ENCODE measurements at places on chromosomes 3 and 15.

DNA sequence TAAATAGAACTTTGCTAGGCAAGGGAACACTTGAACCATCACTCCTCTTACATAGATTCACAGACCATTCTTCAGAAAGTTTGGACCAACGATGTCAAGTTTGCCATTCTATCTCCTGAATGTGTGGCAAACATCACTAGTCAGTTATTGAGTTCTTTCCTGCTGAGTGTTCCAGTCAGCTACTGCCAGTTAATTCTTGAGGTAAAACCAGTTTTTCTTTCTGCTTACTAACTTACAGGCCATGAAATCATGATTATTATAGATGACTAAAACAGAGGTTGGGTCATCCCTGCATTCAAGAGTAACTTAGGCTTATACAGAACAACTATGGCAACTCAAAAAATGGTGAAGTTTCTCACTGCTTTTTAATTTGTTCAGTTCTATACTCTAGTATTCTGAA, 88.2 kb downstream of the AP4E1 start:
- DNase-seq, result peak; percentile 20

- DNase-seq, result no peak
These were observed 233.3 kb downstream of the NLGN1 start for GRCh38 chr3:173630849-173631248.

DNA sequence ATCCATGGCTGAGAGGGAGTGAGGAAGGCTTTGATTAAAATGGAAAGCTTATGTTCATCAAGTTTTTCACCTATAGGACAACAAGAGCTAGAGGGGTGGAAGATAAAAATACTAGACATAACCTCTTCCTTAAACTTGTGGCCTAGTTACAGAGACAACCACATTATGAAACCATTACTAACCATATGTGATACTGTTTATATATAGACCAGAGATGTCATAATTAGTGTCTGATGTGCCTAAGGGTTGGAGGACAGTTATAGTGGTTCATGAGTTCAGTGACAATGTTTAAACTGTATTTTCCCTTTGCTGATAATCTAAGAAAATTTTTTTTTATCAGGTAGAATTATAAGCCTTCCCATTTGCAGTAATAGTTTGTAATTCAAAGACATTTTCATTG, 23.7 kb downstream of the PHLDB2 start:
- DNase-seq, result no peak

GRCh38 chr3:191301017-191301416, 28.2 kb upstream of the CCDC50 start:
- no peak for DNase-seq

- no peak for DNase-seq
These were observed 302.8 kb downstream of the NLGN1 start for GRCh38 chr3:173700336-173700735.

DNA sequence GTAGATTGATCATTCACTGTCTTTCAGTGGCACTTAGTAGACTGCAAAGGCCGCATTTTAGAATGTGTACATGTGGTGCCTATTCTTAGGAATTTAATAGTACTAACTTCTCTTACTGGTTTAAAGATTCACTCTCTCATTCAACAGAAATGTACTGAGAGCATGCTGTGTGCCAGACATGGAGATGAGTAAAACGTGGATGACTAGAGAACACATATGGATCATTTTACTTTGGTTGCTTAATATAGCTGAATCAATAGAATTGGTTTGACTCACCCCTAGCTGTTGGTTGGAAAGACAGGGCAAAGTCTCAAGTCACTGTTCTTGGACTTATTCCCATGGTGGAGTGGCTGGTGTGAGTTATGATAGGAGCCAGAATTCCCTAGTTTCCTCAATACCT, 109.1 kb upstream of the TNFAIP8L3 start:
- DNase-seq, result peak; percentile 77

GRCh38 chr3:27025718-27026117, 343.5 kb downstream of the NEK10 start:
- no peak for DNase-seq

GRCh38 chr3:12479919-12480427, 4.3 kb upstream of the TSEN2 start:
- peak; percentile 52 for DNase-seq

DNA sequence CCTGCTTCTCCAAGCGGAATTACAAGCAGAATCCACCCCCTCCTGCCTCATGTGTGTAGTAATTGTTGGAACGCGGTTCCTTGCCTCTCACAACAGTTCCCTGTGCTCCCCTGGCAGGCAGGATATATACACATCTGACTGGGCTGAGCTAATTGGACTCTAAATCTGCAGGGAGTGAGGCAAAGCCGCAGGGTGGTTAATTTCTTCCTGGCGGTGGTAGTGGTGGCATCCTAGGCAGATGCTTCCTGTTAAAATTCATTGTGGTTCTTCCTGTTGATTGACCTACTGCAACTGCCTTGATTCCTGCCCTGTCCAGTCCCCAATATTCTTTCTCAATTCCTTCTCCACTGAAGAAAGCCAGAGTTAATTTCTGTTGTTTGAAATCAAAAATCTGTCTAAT, 202.9 kb upstream of the PROK2 start:
- DNase-seq, result peak; percentile 55

DNA sequence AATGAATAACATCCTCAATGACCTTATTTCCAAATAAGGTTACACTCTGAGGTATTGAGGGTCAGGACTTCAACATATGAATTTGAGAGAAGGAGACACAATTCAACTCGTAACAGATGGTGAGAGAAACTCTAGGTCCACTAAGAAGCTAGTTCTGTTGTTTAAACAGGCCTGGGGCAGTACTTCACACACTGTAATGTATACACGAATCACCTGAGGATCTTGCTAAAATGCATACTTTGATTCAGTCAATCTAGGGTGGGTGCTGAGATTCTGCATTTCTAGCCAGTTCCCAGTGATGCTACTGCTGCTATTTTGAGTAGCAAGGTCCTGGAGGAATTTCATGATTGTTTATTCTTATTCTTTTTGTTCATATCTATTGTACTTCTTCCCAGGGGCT, 186.8 kb downstream of the SATB1 start:
- DNase-seq, result no peak

- no peak for DNase-seq
These were observed 52.9 kb downstream of the PPCDC start for GRCh38 chr15:75076277-75076676.

- DNase-seq, result no peak
These were observed 3.4 kb downstream of the FGD5 start for GRCh38 chr3:14822134-14822533.

- no peak for DNase-seq
These were observed 948.2 kb upstream of the CFAP20DC start for GRCh38 chr3:59998058-59998457.

DNA sequence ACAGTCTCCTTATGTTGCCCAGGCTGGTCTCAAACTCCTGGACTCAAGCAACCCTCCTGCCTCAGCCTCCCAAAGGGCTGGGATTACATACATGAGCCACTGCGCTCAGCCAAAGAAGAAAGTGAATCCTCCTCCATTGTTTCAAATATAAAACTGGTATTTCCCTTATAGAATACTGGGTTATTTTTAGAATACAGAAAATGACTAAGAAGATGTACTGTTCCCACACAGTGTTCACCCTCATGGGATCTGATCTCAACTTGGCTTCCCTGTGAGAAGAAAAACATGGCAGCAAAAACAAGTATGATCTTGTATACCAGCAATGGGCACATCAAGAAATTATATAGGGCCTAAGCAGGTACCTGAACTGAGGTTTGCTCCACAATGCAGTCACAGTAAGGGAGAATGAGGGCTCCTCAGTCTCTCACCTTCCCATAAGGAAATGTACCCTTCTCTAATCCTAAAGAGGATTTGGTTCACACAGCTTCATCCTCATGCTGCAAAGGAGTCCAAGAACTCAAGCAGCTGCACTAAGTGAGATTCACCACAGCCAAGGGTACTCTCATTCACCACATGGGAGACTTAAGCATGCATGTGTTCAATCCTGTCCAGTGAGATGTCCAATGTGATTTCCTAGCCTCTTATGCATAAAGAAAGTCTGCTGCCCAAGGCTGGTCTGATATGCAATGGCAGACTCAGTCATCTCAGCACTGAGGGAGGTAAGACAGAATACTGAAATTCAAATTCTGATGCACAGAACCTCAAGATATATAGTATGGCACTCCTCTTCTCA, 25.8 kb downstream of the USP4 start:
- peak; percentile 72 for DNase-seq

DNA sequence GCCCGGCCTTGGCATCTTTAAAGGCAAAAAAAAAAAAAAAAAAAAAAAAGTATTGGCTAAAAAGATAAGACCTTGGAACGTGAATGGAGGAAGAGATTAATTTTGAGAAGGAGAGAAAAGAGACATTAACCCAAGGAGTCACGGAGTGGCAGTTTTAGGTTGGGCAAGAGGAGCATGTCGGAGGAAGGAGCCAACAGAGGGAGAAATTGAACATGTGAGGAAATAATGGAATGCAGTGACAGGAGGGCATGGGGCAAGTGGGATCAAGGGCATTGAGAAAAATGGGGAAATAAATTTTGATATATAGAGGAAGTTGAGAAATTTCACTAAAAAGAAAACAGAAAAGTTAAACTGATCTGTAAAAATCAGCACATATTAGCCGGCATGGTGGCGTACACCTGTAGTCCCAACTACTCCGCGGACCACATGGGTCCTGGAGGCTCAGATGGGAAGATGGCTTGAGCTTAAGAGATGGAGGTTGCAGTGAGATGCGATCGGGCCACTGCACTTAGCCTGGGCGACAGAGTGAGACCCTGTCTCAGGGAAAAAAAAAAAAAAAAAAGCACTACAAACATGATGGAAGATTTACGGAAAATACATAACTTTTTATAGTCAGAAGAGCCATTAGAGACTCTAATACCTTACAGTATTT, 1.2 kb downstream of the HAUS2 start:
- no peak for DNase-seq

DNA sequence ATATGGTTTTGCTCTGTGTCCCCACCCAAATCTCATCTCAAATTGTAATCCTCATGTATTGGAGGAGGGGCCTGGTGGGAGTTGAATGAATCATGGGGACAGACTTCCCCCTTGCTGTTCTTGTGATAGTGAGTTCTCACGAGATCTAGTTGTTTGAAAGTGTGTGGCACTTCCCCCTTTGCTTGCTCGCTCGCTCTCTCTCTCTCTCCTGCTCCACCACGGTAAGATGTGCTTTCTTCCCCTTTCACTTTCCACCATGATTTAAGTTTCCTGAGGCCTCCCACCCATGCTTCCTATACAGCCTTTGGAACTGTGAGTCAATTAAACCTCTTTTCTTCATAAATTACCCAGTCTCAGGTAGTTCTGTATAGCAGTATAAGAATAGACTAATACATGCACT, 60.7 kb downstream of the GSK3B start:
- no peak for DNase-seq

GRCh38 chr3:75737831-75738493, 47.4 kb downstream of the ZNF717 start:
- DNase-seq, result peak; percentile 5

- no peak for DNase-seq
These were observed 10.2 kb upstream of the ATP11B start for GRCh38 chr3:182783106-182783505.

DNA sequence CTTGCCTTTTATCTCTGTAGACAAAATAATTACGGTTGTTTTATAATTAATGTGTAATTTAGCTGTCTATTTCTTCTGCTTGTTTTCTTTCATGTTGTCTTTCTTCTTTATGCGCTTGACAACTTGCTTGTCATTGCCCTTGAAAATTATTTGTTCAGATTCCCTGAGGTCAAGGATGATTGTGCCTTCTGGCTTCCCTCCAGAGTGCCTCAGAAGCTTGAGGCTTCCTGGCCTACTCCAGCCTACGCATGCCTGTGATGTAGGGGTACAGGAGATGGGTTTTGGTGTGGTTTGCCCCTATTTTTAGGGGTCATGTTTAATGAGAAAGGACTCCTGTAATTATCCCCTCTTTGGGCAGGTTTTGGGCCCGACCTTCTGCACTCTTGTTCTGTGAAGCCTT, 231.5 kb downstream of the SV2B start:
- no peak for DNase-seq

DNA sequence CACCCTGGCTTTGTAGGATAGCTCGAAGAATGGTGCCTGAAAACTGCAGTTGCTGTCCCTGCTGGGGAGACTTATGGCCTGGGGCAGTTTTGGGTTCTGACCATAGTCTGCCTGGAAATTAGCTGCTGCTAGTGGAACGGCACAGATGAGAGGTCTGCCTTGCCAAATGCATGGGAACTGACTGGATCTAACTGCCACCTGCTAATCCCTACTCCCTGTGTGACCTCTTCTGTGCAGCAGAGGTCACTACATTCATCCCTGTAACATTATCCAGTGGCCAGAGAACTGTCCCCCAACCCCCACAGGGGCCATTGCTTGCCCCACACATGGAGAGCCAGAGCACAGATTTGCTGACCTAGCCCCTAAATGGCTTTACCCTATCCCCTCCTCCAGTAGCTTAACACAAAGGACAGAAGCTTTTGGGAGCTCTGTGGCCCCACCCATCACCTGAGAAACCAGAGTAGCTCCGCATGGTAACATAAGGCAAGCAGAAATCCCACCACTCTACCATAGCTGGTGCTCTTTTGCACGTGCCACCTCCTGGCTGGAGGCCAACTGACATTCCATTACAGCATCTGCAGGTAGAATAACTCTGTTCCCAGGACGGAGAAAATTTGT, 840.0 kb downstream of the EPHA3 start:
- no peak for DNase-seq

DNA sequence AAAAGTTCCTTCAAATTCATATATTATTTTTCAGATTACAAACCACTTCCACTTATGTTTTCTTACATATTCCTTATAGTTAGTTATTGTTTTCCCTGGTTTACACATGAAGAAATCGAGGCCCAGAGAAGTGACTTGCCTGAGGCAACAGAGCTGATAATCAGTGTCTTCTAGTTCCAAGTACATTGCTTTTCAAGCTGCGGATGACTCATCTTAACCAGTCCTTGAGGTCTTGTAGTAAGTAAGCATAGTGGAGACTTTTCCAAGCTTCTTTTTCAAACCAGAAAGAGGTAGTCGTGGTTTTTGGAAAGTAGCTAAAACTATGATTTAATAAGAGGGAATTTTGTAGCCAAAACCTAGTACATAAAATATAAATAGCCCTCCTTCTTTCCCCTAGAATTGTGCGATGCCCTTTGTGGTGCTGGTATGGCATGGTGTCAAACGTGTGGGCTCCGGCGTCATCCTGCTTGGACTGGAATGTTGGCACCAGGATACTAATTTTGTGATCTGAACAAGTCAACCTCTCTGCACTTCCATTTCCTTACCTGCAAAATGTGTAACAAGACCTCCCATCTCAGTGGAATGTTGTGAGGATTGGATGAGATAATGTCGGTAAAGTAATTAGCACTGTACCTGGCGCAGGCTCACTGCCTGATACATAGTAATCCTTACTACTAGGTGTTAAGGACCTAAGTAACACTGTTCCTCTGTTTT, 19.0 kb upstream of the DLG1 start:
- peak; percentile 91 for DNase-seq

DNA sequence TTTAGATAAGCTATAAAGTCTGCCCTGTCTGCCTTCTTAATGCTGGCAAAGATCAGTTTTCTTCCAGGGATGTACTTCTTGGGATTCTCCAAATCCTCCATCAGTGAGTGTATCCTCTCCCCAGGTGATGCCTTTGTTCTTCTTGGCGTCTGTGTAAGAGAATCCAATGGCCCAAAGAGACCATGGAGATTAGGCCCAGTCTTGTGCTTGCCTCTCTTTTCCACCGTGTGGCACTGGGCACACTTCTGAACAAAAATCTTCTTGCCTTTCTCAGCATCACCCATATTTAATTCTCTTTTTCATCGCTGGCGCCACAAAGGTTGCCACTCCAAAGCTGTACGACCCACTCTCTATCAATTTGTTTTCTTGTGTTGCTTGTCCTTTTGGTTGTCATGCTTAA, 32.2 kb upstream of the TAMM41 start:
- DNase-seq, result no peak

All from fibroblast of skin of back (primary cell).